ENCODE measurements at places on chromosomes 4 and X.

DNA sequence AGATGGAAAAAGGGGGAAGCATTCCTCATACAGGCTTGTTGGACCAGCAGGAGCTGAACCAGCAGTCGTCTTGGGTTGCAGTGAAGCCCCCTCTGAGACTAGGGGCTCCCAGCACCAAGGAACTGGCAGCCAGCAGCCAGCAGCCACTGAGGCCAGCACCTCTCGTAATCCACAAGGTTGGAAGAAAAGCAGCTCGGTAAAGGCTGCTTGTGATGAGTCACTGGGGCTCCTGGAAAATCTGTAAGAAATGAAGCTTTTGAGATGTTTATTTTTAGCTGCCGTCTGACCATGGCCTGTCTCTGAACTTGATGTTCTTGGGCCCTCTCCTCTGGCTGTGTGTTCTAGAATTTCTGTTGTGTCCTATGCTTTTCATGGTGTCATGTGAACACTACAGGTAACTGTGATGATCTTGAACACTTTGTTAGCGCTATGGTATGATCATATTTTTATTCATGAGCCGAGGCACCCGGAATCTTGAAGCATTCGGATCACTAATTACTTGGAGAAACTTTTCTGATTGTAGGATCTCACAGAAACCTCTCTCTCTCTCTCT lies 18.6 kb downstream of the CLCN4 start:
- DNase-seq, result no peak

DNA sequence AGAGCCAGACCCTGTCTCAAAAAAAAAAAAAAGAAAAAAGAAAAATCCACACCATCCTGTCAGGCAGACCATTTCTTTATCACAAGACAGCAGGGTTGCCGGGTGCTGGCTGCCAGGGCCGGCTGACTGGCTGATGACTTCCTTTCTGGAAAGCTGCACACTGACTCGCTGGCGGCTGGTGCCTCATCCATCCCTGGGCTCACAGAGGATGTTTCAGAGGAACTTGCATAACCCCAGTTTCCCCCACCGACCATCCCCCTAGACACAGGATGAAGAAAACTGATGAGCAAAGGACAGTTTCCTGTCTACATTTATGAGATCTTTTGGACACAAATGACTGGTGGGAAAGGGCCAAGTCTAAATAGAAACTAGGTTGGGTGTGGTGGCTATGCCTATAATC lies 14.1 kb downstream of the HPSE start:
- peak; percentile 93 for DNase-seq

DNA sequence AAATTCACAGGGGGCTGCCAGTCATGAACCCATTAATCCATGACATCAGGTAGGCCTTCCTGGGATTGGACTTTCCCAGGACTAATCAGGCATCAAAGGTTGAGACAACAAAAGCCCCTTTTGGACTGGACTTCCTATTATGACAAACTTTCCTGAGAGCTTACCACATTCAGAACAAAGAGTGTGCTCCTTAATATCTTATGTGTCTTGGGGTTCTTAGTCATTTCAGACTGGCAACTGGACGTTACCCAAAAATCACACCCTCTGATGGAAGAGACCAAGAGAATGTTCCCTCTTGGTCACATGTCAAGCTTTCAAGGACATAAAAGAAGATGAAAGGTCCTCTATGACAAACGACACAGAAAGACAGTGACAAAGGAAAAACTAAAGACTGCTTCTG lies 31.6 kb upstream of the PPP1R2C start:
- peak; percentile 4 for DNase-seq

- DNase-seq, result no peak
Observed at GRCh38 chr4:47899639-47900038, 14.7 kb downstream of the NFXL1 start.

- DNase-seq, result no peak
Observed at GRCh38 chrX:150869450-150869849, 29.0 kb downstream of the CD99L2 start.

- DNase-seq, result no peak
Observed at GRCh38 chr4:47713129-47713834, 124.6 kb downstream of the CORIN start.

- no peak for DNase-seq
Observed at GRCh38 chr4:108327642-108328382, 159.1 kb upstream of the LEF1 start.

DNA sequence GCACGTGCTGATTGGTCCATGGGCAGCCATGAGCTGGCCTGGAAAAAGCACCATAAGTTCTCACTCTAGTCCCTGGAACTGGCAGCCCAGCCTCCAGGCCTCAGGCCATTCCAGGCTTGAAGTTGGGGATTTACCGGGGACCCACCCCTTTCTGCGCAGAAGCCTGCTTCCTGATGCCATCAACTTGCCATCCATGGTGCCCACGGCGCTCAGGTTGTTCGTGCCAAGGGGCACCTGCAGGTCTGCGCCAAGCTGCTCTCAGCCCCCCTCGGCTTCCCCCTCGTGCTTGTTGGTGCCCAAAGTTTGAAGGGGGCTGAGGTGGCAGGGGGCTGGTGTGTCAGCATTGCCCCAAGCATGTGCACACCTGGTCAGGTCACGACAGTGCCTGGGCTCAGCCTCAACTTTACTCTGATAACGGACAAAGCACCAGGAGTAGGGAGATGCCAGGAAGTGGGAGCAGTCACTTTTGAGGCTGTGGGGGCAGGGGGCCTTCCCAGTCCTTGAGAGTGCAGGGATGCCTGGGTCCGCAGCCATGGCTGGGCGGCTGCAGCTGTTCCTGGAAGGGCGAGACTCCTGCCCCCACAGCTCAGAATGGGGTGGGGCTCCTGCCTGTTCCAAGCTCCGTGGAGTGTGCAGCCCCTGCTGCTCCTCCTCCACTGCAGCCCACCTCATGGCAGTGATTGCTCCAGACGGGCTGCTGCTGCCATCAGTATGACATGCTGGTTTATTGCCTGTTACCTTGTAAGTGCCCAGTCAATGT lies 24.9 kb downstream of the DCUN1D4 start:
- DNase-seq, result no peak

DNA sequence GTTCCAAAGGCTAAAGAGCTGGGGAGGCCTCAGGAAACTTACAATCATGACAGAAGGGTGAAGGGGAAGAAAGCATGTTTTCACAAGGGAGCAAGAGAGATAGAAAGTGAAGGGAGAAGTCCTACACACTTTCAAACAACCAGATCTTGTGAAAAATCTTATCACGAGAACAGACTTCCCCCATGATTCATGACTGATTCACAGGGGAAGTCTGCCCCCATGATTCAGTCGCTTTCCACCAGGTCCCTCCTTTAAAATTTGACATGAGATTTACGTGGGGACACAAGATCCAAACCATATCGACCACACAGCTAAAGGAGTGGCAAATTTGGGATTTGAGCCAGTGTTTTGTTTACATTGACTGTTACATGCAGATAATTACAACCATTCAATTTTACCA lies 971.1 kb upstream of the HS3ST1 start:
- DNase-seq, result no peak

GRCh38 chr4:138401334-138401733 lies 159.2 kb upstream of the SLC7A11 start:
- no peak for DNase-seq

GRCh38 chr4:37415845-37416369 lies 171.4 kb downstream of the NWD2 start:
- no peak for DNase-seq

GRCh38 chr4:181911420-181911819 lies 331.8 kb upstream of the TENM3 start:
- no peak for DNase-seq

DNA sequence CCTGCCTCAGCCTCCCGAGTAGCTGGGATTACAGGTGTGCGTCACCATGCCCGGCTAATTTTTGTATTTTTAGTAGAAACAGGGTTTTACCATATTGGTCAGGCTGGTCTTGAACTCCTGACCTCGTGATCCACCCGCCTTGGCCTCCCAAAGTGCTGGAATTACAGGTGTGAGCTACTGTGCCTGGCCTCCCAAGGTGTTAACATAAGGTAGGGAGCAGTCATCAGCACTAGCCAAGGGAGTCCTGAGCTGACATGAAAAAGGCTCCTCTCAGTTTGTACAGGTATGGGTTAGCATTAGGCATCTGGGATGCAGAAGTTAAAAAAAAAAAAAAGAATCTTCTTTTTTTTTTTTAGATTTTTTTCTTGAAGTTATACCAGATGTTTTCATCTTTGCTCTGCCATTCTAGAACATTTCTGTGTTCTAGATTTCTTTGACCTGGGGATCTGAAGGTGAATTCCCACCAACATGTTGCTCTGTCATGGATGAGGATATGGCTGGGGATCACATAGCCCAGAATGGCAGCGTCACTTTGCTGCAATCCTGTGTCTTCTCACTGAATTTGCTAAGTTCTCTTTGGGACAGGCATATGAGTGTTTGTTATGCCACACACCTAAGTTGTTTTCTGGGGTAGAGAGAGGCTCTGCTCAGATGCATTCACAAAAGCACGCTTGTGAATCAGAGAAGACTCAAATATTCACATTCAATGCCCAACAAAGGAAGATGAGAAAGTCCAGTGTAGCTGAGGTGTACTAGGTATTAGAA lies 24.4 kb upstream of the PLA2G12A start:
- no peak for DNase-seq

GRCh38 chr4:115090483-115091075 lies 22.8 kb downstream of the NDST4 start:
- DNase-seq, result peak; percentile 53

GRCh38 chr4:91909963-91910362 lies 393.8 kb upstream of the GRID2 start:
- DNase-seq, result no peak

DNA sequence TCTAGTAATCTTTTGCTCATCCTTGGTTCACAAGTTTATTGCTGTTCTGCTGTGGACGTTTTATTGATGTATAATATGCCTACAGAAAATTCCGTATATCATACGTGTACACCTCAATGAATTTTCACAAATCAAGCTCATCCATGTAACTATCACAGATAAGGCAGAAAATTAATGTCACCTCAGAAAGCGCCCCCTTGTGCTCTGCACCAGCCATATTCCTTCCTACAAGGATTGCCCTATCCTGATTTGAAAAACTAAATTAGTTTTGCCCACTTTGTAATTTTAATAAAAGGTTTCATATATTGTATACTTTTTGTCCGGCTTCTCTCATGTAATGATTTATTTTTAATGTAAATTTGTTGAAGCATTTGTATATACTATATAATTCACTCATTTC lies 390.8 kb downstream of the ADGRL3 start:
- DNase-seq, result no peak

GRCh38 chrX:48737213-48737938 lies 24.2 kb upstream of the GLOD5 start:
- peak; percentile 95 for DNase-seq

DNA sequence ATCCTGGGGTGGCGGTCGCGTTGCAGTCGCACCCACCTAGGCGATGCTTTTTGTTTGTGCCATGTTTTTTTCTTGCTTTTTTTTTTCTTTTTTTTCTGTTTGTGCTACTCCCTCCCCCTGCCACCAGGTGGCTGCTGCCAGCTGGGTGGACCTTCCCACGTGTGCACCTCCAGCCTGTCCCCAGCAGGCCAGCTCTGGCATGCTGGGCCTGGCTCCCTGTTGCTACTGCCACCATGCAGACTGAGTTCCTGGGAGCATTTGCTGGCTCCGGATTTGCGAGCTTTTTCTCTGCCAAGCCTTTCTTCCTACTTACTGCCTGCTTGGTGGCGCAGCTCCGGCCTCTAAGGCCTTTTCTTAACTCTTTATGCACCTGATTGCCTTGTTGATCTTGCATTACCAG lies 161.2 kb upstream of the WDFY3 start:
- peak; percentile 20 for DNase-seq

GRCh38 chr4:90095000-90095399 lies 32.2 kb upstream of the CCSER1 start:
- no peak for DNase-seq

GRCh38 chr4:126223784-126224407 lies 909.1 kb downstream of the FAT4 start:
- DNase-seq, result peak; percentile 9

DNA sequence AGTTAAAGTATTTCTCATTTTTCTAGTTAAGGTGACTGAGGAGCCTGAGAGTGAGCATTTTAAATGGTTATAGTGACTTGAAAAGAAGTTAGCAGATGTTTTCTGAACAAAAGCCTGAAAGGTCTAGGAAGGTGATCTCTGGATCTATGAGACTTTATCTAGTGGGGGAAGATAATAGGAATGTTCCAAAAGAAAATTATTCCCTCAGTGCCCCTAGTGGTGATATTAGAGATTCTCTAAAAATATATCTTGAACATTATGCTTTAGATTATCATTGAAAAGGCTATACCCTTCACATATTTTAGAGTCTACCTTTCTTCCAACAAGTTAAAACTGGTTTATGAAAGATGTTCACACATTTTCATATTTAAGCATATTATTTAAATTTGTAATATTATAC lies 69.0 kb upstream of the SPANXN1 start:
- no peak for DNase-seq

DNA sequence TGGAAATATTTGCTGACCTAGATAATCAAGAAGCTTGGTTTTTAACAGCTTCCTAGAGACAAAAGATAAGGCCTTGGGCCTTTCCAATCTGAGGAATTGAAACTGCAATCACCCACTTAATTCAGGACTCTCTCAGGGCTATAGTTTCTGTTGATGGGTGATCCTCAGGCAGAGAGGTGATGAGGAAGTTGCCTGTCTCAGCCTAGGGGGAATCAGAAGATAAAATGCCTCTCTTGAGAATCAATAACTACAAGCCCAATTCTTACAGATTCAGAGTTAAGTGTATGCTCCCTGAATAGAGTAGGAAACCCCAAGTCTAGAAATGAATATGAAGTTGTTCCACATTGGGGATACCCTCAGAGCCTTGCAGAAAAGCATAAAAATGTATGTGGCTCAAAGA lies 45.5 kb downstream of the NFKB1 start:
- DNase-seq, result no peak

DNA sequence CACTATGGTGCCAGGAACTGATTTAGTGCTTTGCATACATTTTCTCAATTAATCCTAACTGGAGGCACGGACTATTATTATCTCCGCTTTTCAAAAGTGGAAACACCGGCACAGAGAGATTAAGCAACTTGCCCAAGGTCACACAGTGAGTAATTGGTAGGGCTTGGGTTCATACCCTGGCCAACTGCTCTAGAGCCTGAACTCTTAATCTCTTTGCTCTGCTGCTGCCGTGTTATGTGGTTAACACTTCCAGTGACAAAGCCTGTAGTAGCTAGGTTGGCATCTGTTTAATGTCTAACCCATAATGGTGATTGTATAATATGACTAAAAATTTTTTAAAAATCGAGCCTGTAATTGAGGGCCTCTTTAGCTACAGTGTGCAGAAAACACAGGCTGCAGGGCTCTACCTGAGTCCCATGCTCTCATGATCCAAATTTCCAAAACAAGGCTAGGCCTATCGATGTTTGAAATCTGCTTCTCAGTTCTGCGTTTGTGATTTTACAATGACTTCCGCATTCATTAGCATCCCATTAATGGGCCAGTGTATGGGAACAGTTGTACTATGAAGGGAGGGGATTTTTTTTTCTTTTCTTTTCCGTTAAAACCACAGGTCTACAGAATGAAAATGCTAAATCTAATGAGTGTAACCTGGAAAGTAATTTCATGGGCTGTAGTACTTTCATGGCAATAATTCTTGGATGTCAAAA lies 219.3 kb upstream of the JADE1 start:
- DNase-seq, result no peak

GRCh38 chr4:93355411-93355810 lies 473.1 kb upstream of the ATOH1 start:
- no peak for DNase-seq

- DNase-seq, result no peak
Observed at GRCh38 chr4:174215961-174216680, 67.3 kb downstream of the FBXO8 start.

- no peak for DNase-seq
Observed at GRCh38 chr4:128579154-128579853, 230.2 kb upstream of the JADE1 start.
